Fibroblast of skin of back (primary cell): ENCODE measurements at places on chromosomes 7 and 10.

- no peak for DNase-seq
Observed at GRCh38 chr10:5538892-5539651, 14.3 kb downstream of the CALML3 start.

DNA sequence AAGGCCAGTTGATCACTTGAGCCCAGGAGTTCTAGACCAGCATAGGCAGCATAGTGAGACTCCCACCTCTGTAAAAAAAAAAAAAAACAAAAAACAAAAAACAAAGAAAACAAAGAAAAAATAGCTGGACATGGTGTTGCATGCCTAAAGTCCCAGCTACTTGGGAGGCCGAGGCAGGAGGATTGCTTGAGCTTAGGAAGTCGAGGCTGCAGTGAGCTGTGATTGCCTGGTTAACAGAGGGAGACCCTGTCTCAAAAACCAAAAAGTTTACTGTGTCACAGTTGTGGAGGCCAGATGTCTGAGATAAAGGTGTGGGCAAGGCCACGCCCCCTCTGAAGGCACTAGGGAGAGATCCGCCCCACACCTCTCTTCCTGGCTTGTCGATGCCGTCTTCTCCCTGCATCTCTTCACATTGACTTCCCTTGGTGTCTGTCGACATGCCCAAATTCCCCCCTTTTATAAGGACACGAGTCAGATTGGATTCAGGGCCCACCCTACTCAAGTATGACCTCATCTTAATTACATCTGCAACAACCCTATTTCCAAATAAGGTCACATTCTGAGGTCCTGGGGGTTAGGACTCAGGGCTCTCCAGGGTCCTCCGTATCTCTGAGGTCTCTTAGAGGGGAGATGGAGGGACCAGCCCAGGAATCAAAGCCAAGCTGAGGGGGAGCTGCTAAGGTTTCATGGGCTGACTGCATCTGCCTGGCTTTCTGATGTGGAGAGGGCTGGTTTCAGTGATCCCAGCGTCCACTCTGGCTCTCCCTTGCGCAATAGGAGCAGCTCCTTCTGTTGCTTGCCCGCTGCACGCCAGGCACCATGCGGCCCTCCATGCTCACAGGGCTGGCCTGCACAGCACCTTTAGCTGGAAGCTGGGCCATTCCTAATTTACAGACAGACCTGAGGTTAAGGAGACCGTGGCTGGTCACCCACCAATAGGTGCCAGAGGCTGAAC lies 23.1 kb downstream of the AGAP3 start:
- peak; percentile 68 for DNase-seq

GRCh38 chr7:82185443-82185842 lies 258.1 kb downstream of the CACNA2D1 start:
- DNase-seq: no peak

DNA sequence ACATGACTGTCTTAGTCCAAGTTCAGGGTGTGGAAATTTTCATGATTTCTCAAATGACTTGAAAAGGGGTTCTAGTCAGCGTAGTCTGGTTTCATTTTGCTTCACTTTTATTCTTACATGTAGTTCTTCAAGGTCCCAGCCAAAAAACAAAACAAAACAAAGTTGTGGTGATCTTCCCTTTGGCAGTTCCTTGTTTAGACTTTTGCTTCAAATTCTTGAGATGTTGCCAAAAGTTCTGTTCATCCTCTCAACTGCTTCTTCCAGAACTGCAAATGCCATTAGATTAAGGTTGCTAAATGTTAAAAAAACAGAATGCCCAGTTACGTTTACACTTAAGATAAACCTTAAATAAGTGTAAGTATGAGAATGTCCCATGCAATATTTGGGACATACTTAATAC lies 370.8 kb upstream of the LRRTM3 start:
- DNase-seq: peak; percentile 49

GRCh38 chr7:922334-923107 lies 32.0 kb downstream of the ADAP1 start:
- no peak for DNase-seq

- DNase-seq: peak; percentile 21
Observed at GRCh38 chr7:32935558-32935957, 21.7 kb upstream of the FKBP9 start.

DNA sequence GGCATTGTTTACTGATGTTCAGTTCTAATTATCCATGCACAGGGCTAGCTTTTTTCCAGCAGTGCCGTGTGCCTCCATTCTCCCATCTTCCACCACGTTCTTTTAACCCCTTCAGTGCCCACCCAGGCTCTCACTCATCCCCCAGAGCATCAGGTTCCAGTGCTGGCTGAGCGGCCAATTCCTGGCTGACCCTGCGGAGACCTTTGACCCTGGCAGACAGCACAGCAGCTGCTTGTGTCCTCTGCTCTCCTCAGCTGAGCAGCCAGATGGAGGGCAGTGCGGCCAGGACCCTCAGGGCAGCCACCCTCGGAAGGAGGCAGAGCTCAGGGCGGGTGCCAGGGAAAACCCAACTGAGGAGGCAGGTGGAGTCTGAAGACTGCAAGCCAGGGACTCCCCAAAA lies 48.4 kb downstream of the ZNF503 start:
- DNase-seq: no peak

GRCh38 chr7:2838873-2839578 lies 5.1 kb downstream of the GNA12 start:
- no peak for DNase-seq

GRCh38 chr10:3902054-3902808 lies 117.2 kb upstream of the KLF6 start:
- no peak for DNase-seq

GRCh38 chr10:19071946-19072345 lies 23.3 kb downstream of the MALRD1 start:
- DNase-seq: no peak

GRCh38 chr7:129334473-129334872 lies 99.8 kb upstream of the STRIP2 start:
- DNase-seq: no peak

DNA sequence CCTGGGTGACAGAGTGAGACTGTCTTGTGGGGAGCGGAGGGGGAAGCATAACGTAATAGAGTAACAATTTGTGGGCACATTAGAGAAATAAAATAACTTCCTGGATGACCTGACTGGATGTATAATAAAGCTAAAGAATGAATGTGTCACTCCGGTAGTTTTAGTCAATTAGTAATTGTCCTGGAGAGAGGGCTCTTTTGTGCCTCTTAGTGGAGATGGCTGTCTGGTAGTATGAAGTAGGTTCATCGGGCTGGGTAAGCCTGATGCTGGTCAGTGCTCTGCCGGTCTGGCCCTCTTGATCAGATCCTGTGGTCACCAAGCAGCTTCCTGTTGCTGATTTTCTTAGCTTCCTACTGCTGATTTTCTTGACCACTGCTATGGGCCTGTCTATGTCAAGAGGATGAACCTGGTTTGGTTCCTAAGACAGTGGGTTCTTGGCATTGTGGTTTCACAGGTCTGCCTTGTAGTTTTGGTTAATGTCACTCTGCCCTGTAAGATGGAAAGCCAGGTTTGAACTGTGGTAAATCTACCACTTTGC lies 34.1 kb downstream of the ZRANB1 start:
- no peak for DNase-seq

DNA sequence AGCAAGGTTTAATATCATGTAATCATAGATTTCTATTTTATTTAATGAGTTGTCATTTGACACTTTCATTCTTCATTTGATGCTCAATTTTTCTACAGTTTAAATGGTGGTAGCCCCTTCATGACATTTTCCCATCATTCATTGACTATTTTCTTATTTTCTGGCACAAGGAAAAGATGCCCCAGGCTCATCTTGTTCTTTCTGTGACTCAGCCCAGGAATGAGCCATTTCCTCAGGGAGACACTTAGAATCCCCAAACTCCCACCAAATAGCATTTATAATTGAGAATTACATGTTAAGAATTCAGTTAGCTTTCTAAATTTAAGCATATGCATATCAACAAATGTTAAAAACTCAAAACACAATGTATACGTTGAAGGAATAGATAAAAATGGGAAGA lies 222.3 kb downstream of the KIF20B start:
- no peak for DNase-seq

DNA sequence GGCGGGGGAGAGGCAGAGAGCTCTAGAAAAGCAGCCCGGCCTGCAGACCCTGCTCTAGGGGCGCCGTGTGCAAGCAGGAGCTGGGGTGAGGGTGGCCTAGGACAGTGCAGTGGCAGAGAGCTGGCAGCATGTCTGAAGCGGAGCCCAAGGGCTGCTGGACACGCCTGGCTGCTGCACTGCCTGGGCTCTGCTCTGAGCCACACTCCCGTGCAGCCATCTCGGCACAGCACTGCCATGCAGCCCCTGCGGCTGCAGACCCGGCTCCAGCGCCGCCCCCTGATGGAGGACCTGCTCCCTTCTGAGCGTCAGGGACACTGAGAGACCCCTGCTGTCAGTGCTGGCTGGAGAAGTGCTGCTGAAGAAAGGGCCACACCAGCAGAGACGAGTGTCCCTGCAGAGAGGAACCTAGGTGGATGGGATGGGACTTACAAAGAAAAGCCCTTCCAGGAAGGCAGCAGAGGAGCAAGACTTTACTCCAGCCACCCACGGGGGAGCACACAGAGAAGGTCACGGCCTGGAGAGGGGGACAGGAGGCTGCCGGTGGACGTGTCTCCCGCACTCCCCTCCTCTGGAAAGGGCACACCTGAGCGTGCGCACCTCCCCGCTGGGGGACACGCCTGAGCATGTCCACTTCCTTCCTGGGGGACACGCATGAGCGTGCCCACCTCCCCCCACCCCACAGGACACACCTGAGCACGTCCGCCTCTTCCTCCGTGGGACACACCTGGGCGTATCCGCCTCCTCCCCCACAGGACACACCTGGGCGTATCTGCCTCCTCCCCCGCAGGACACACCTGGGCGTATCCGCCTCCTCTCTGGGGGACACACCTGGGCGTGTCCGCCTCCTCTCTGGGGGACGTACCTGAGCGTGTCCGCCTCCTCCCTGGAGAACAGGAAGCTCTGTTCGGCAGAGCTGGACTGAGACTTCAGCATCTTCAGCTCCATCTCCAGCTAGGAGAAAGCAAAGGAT lies 252.9 kb downstream of the MAD1L1 start:
- no peak for DNase-seq

DNA sequence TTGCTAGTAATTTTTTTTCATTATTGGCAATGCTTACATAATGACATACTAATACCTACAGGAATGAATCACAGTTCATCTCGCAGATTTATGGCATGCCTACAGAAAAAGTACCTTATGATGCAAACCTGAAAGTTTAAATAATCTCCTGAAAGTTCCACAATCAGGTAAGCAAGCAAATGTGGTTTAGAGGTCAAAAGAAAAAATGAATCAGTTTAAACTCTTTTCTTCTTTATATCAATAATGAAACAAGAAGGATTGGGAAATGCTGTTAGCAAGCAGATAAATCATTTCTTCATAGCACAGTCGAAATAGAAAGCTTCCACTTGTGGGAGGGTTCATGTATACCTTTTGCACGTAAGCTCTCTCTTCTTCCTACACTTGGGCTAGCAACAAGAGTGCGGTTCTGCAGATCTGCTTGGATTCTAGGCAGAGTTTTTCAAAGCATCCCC lies 53.7 kb upstream of the MTPN start:
- no peak for DNase-seq

DNA sequence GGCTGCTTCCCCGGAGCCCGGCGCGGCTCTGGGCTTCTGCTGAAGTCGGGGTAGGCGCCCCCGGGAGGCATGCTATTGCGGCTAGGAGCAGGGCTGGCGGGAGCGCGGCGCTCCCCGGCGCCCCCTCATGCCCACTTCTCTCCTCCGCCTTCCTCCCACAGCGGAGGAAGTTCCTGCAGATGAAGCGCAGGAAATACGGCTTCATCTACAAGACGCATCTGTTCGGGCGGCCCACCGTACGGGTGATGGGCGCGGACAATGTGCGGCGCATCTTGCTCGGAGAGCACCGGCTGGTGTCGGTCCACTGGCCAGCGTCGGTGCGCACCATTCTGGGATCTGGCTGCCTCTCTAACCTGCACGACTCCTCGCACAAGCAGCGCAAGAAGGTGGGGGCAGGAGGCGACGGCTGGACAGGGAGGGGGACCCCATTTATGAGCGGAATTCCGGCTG lies 479 bp downstream of the CYP26A1 start:
- no peak for DNase-seq

DNA sequence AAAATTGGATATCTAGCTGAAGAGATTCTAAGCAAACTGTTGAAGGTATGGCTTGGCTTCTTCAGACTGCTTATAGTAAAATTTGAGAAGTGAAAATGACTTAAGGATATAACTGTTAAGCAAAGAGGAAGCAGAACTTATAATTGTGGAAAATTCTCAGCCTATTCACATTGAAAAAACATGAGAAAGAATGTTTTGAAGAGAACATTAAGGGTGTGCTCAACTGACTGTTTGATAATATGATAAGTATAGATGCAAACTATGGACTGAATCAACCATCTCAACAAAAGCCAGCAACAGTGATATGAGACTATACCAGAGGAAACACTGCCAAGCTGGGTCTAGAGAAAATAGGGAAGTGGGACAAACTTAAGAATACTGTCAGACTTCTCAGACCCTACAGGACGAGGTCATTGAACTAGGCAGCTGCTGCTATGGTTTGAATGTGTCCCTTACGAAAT lies 133.1 kb upstream of the PPP1R3A start:
- DNase-seq: no peak

- DNase-seq: no peak
Observed at GRCh38 chr7:128381161-128381821, 19.8 kb upstream of the PRRT4 start.

- no peak for DNase-seq
Observed at GRCh38 chr7:27152816-27153442, 546 bp upstream of the HOXA3 start.

- DNase-seq: no peak
Observed at GRCh38 chr10:133475425-133475734, 21.6 kb downstream of the SCART1 start.

- DNase-seq: peak; percentile 99
Observed at GRCh38 chr10:103231047-103231551, 14.6 kb upstream of the RPEL1 start.

DNA sequence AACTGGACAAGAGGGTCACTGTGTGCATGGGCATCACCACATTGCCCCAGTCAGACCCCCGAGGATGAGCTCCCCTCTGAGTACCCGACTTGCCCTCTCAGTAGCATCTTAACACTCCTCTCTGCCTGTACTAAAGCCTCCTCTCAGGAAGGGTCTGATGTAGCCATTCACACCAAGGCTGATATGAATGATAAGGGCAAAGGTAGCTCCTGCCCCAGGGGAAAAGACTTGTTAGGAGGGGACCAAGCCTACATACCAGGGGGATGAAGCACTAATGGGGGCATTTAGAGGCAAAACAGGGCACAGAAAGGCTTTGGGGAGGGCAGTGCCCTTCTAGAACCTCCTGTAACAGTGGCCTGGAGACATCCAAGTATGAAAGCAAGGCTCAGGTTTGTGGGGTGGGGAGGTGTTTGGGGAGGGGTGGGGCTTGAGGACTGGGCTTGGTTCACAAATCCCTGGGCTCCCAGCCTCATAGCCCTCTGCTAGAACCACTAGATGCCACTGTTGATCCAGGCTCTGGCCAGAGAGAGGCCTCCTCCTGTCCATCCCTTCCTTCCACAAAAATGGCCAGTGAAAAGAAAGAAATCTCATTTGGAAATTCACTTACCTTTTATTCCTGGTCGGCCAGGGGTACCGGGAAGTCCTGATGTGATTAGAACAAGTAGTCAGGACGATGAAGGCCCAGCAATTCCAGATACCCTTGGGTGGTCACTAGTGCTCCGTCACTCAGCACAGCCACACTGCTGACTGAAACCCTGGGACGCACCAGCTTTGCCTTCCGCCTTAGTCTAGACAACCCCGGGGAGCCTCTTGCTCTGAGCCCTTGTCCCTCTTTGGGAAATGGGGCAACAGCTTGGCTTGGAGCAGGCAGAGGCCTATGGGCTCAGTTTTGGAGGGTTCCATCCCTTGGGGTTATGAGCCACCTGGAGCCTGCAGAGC lies 40.3 kb downstream of the COL17A1 start:
- peak; percentile 67 for DNase-seq

GRCh38 chr10:51030480-51030879 lies 43.8 kb upstream of the PRKG1 start:
- peak; percentile 37 for DNase-seq
